ENCODE measurements at places on chromosomes 6 and 20. TPM values are rescaled to one million over a fixed set of nuclear protein-coding genes. Genes with fewer than 3 reads are reported as not detected.

LY6G6D gene
- total RNA-seq: not detected

DNA sequence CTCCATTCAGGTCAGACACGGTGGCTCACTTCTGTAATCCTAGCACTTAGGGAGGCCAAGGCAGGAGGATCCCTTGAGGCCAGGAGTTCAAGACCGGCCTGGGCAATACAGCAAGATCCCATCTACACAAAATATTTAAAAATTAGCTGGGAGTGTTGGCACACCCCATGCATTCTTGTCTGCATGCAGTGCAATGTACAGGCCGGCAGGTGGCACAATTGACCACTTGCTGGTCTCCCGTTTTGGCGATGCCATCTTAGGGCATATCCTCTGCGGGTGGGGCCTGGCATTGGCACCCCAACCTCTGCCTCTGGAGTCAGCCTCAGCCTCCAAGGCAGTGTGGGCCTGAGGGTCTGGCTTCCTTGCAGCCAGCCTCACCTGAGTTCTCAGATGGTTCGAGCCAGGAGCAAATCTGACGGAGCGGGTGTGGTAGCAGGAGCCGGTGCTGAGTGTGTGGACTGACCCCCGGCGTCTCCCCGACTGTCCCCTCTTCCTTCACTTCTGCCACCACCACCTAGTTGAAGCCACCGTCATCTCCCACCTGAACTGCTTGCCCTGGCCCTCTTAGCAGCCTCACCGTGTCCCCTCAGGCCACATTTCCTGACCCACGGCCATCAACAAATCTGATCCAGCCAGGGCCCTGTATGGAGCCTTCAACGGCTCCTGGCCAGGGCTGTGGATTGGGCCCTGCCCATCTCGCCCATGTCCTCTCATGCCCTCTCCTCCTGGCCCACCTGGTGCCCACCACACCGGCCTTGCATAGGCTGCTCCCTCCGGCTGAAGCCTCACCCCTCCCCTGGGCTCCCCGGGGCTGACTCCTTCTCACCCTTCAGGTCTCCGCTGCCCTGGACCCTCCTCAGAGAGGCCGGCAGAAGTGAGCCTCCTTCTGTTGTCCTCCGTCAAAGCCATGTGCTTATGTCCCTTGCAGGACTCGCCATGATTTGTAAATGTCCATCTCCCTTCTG is 44.0 kb downstream of the EFCAB8 start:
- peak; percentile 24 for DNase-seq

- DNase-seq: no peak
These were observed 241.2 kb downstream of the UST start for GRCh38 chr6:148987982-148988381.

DNA sequence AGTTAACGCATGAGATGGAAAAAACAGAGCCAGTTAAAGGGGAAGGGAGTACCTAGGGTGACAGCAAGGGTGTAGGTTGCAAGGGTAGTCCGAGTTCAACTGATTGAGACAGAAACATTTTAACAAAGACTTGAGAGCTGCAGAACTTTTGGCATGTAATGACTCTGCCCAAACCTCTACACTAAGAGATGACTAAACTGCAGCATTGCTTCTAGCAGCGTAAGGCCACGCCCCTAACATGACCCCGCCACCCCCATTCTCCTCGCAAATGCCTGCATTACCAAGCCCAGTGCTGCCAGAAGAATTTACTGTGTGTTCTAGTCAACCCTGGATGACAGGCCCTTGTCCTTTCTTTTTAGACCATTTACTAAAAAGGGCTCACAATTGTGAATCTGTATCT is 6.3 kb upstream of the HINT3 start:
- DNase-seq: no peak

FAM50B gene
- total RNA-seq: 3.9 TPM

- no peak for DNase-seq
These were observed 161.8 kb downstream of the SLC24A3 start for GRCh38 chr20:19374216-19374615.

GRCh38 chr6:93454533-93454932 is 35.2 kb upstream of the EPHA7 start:
- DNase-seq: no peak

ABT1 gene
- 5.1 TPM for total RNA-seq

MAFB gene
- total RNA-seq: 14.2 TPM

ELMO2 gene
- total RNA-seq: 45.7 TPM

ULBP3 gene
- total RNA-seq: not detected

DNA sequence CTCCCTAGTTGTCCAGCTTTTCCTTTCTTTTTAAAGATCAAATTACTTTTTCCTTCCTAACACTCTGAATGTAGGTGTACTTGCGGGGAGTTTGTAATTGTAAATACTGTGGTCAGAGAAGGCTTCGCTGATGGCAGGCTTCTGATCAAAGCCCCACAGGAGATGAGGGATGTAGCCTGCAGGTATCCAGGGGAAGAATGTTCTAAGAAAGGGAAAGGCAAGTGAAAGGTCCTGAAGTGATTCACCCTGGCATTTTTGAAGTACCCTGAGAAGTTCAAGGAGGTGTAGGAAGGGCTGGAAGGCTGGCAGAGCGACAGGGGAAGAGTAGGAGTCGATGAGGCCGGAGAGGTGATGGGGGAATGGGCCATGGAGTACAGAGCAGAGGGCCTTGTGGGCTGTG is 38.2 kb upstream of the CCN6 start:
- no peak for DNase-seq

- DNase-seq: no peak
These were observed 53.2 kb downstream of the RAMACL start for GRCh38 chr6:166533205-166533824.

DNMT3B gene
- 0.48 TPM for total RNA-seq

TFAP2B gene
- total RNA-seq: 1.4 TPM

MYT1 gene
- 1.2 TPM for total RNA-seq

BAK1 gene
- total RNA-seq: 10.6 TPM

DNA sequence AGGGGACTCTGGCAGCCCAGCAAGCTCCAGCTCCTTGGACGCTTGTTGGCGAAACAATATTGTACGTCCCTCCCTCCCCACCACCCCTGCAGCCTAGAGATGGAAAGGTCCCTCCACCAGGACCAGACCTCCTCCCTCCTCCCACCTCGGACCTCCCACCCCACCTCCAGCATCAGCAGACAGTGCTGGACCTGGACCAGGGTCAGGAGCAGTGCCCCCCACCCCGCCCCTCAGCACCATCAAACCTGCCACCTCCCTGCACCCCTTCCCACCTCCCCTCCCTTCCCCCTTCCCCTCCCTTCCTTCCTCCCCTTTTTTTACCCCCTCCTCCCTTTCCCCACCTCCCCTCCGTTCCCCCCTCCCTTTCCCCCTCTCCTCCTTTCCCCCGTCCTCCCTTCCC is 98.4 kb downstream of the TAF4 start:
- no peak for DNase-seq

DNA sequence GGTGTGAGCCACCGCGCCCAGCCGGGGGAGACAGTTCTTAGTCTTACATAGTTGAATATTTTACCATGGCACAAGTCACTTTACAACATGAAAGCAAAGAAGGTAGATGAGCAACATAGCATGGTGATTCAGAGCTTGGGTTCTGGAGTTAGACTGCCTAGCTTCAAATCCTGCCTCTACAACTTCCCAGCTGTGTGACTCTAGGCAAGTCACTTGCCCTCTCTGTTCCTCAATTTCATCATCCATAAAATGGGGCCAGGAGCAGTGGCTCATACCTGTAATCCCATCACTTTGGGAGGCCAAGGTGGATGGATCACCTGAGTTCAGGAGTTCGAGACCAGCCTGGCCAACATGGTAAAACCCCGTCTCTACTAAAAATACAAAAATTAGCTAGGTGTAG is 26.3 kb downstream of the HCK start:
- no peak for DNase-seq

- DNase-seq: peak; percentile 18
These were observed 99.3 kb downstream of the RPP40 start for GRCh38 chr6:4904461-4905025.

POPDC3 gene
- total RNA-seq: 1.7 TPM

FGD2 gene
- total RNA-seq: 6.5 TPM

- DNase-seq: no peak
These were observed 12.0 kb upstream of the MLIP start for GRCh38 chr6:54099225-54099624.

CSE1L gene
- 65.5 TPM for total RNA-seq

FOXF2 gene
- 0.96 TPM for total RNA-seq

AIG1 gene
- total RNA-seq: 14.2 TPM

DNA sequence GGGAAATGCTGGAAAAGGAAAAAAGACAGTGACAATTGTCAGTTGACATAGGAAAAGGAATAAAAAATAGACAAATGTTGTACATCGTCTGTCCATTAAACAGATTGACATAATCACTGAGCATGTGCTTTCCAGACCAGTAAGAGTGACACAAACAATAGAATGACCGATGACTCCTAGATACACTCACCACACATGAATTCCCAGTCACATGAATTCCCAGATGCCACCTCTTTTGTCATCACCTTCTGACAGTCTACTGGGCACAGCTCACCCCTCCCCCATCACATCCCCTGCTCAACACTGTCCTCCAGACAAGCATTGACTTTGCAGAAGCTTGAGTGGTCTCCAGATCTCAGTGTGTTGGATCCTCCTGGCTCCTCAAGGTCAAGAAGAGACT is 25.9 kb downstream of the POM121L2 start:
- no peak for DNase-seq

ANKRD6 gene
- total RNA-seq: 52.7 TPM

DEF6 gene
- 8.9 TPM for total RNA-seq

C6orf47 gene
- total RNA-seq: 24.1 TPM

GRCh38 chr20:45817376-45818194 is 5.1 kb downstream of the UBE2C start:
- DNase-seq: no peak

DNA sequence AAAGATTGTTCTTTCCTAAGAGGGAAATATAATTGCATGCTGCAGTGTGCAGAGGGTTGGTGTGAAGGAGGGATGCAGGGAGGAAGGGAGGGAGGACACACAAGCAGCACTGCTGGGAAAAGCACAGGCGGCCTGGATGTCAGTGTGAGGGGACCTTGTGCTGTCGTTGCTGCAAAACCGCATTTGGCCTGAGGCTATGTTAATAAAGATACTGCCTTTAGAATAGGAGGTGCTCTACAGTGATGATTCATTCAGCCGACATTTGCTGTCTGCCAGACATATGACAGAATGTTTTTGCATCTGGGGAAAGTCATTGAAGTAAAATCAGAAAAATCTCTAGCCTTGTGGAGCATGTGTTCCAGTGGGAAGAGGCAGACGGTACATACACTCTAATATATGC is 50.5 kb upstream of the TRIM26 start:
- DNase-seq: peak; percentile 7

Data from umbilical cord (tissue), 2 donors.